Muscle of leg (tissue), 16 donors: ENCODE measurements at places on chromosomes 3 and 15. TPM values are rescaled to one million over a fixed set of nuclear protein-coding genes. Genes with fewer than 3 reads are reported as not detected.

DNA sequence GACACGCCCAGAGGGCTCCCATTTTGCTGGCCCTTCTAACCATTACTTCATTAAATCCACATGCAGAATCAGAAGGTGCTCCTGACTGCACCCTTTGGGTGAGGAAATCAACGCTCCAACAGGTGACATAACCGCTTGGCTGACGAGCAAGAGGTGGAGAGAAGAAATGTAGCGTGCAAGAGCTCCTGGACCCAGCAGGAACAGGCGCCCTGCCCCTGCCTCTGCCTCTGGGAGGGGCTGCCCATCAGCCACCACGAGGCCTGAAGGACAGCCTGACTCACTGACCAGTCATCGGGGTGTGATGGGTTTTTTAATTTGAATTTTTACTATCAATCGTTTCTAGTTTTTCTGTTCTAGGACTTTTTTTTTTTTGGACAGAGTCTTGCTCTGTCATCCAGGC is 218.2 kb downstream of the ADAMTS17 start:
- DNase-seq, result no peak

DNA sequence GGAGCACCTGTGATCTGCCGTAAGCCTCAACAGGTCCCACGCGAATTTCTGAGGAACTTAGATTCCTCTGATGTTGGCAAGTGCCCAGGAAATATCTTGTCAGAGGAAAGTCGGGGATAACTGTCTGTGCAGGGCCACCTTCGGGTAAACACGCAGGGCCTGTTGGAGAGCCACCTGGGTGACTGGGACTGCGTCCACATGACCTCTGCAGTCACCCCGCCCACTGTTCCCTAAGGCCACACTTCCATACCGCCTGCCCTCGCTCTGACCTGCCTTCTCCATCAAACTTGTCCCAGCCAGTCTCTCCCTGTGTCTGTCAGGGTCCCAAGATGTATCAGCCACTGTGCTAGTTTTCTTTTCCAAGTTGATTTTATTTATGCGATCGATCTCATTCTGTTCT is 28.7 kb downstream of the BFSP2 start:
- peak; percentile 14 for DNase-seq

- no peak for DNase-seq
These were observed 16.9 kb downstream of the TTBK2 start for GRCh38 chr15:42903388-42904324.

DNA sequence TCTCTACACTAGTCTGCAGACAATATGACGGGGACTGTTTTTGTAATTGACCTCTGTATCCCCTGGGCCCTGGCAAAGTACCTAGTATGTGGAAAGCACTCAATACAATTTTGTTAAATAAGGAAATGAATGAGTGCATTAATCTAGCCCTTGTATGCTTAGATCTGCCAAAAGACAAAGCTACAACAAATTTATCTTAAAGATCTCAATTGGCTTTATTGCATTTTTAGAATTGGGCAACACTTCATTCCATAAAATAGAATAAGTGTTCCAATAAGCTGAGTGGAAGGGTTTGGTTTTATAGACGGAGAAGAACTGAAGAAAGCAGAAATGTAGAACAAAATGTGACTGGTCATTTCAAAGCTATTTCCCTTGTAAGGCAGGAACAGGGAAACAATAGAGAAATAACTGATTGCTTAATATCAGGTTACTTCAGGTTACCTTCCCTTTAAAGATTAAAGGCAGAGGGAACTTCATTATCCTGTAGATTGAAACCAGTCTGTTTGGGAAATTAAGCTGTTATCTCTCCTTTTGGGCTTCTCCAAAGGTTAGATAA is 108.3 kb upstream of the MME start:
- DNase-seq, result peak; percentile 10

DNA sequence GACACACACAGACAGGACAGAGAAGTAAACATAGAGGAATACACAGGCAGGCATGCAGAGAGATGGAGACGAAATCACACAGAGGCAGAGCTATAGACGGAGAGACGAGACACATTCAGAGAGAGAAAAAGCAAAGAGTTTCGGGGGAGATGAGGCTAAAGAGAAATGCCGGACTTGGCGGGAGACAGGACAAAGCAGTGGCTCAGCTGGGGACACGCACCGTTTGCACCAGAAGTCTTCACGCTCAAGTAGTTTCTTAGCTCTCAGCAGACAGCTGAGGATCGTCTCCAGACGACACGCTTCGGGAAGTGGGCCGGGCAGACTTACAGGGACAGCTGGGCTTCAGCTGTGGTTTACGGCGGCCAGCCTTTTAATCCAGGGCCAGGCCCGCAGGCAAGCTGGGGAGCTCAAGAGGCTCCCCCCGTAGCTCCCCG is 56.2 kb upstream of the DLG1 start:
- DNase-seq, result peak; percentile 94

DNA sequence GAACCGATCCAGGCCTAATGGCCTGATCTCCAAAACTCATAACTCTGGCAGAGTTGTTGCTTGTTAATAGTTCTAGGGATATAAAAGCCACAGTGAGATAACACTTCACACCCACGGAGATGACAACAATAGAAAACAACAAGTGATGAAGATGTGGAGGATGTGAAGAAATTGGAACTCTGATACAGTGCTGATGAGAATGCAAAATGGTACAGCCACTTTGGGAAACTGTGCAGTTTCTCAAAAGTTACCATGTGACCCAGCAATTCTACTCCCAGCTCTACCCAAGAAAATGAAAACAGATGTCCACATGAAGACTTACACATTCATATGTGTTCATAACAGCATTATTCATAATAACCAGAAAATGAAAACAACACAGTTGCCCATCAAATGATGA is 3.8 kb downstream of the CMTM7 start:
- no peak for DNase-seq

GRCh38 chr3:151210676-151211381 is 7.8 kb upstream of the GPR171 start:
- DNase-seq, result peak; percentile 32

GRCh38 chr15:64452988-64453688 is 7.2 kb upstream of the ZNF609 start:
- peak; percentile 36 for DNase-seq

DNA sequence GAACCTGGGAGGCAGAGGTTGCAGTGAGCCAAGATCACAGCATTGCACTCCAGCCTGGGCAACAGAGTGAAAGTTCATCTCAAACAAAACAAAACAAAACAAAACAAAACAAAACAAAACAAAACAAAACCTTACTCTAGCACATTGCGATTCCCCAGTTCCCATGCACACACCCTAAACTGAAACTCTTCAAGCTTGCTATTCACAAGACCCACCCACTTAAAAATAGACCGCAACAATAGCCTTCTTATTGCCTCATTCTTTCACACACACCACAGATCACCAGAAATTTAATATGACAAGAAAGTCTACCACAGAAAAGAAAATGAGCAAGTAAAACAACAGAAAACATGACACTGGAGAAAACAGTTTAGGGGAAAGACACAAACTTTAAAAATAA is 598.4 kb downstream of the FHIT start:
- no peak for DNase-seq

GRCh38 chr3:194489736-194490612 is 3.2 kb upstream of the ATP13A3 start:
- peak; percentile 26 for DNase-seq

DNA sequence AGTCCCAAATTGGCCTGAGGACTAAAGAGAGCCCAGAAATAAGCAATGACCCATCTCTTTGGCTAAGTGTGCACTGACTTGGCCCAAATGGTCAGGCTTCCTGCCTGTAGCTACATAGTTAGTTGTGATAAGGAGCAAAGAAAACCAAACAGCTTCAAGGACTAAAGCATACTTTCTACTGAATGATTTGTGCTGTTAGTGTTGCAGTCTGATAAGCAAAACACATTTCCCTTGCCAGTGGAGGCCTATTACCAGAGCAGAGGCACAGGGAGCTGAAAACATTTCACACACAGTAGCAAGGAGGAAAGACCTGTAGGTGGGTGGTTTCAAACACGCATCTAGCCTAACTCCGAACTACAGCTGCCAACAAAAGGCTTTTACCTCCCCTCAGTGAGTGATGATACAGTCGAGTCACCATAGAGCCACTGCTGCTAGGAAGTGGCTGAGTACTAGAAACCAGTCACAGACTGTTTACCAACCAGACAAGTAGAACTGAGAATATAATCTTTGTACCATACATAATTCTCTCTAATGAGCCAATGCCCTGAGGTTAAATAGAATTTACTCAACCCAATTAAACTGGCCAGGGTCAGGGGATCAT is 222.3 kb upstream of the THBS1 start:
- DNase-seq, result no peak

DNA sequence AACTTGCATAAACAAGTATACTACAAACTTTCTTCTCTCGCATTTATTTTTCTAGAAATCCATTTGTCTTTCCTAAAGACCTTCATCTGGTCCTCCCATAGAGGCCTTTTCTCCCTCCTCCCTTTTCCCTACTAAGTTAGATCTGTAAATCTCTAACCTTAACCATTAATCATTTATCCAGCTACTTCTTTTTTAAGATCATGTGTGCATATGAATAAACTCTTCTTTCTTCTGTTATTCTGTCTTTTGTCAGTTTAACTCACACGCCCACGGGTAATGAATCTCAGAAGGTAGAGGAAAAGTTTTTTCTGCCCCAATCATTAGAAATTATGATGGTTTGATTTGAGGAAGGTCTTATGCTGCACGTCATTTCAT is 48.7 kb upstream of the FHIT start:
- DNase-seq, result no peak

DNA sequence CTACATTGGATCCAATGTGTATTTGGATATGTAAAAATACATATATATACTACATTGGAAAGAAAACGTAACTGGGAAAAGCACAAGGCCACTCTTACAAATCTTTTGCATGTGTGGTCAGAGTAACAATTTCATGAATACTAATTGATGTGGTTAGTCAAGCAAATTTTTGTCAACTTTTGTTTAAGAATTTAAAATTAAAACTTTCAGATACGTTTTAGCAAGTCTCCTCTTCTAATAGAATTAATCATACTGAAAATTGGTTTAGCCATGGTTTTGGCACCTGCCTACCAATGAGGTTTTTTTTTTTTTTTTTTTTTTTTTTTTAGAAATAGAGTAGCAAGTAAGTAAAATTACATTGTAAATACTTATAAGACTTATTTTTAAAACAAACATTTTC is 153.0 kb upstream of the CGNL1 start:
- no peak for DNase-seq

DNA sequence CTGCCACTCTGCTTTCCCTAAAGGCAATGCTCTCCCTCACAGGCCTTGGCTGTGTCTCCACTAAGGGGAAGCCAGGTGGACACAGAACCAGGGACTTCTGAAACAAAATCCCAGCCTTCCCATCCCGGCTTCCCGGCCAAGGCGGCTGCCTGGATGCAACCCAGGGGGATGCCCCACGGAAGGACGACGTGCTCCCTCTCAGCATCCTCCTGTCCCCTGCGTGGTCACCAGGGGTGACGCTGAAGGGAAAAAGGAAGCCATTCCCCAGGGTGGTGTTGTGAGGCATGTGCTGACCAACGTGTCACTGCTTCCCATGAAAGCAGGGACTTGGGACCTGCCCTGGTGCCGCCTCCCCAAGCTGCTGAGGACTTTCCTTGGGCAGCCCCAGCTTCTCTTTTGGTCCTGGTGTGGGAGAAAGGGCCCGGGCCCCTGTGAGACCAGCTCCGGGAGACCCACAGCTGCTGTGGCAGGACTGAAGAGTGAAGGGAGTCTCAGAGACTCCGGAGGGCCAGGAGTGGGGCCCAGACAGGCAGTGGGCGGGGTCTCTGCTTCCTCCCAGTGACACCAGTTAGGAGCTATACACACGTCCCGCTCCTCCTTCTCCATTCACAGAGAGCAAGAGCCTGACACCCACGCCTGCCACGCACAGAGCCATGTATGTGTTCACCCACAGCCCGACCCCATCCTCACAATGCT is 139.2 kb downstream of the NUP210 start:
- no peak for DNase-seq

DNA sequence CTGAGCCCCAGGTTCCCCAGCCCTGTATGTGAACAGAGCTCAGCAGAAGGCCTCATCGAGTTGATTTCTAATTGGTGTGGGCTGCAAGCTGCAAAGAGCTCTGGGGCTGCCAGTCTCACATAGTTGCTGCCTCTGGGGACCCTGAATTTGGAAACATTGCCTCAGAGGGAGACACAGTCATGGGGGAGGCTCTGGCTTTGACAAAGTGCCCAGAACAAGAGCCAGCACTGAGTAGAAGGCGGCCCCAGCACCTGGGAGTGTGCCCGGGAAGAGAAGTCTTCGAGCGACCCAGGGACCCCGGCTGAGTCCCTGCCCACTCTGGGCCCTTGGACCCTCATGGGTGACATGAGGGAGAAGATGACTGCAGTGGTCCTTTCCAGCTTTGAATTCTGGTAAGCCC is 7.3 kb downstream of the NTRK3 start:
- DNase-seq, result no peak

GRCh38 chr15:78750566-78750965 is 60.7 kb downstream of the ADAMTS7 start:
- no peak for DNase-seq

- DNase-seq, result no peak
These were observed 23.2 kb downstream of the CFAP92 start for GRCh38 chr3:128970740-128971047.

- no peak for DNase-seq
These were observed 71.6 kb downstream of the EPHB3 start for GRCh38 chr3:184633237-184633579.

- peak; percentile 50 for DNase-seq
These were observed 40.8 kb downstream of the SEMA5B start for GRCh38 chr3:122986693-122987179.

GRCh38 chr3:104781112-104781511 is 585.6 kb upstream of the ALCAM start:
- DNase-seq, result no peak

GRCh38 chr15:98611808-98612207 is 36.5 kb upstream of the IGF1R start:
- DNase-seq, result no peak

The CELF6 gene
- total RNA-seq, result 1.2 TPM

The CCDC54 gene
- total RNA-seq, result not detected

The IGF2BP2 gene
- 32.6 TPM for total RNA-seq

The RTP3 gene
- total RNA-seq, result 0.04 TPM

The ZNF639 gene
- total RNA-seq, result 47.6 TPM

The DALRD3 gene
- total RNA-seq, result 21.4 TPM

The BCL6 gene
- 12.1 TPM for total RNA-seq

The TMEM108 gene
- total RNA-seq, result 6.3 TPM

The PROS1 gene
- 22.5 TPM for total RNA-seq

The EPHB3 gene
- 36.2 TPM for total RNA-seq

The CGNL1 gene
- total RNA-seq, result 9.5 TPM

The RASL12 gene
- 15.2 TPM for total RNA-seq

The TGM4 gene
- not detected for total RNA-seq

The C15orf39 gene
- 5.5 TPM for total RNA-seq
